Tibial artery (tissue), 4 donors: ENCODE measurements at places on chromosomes 4 and X.

DNA sequence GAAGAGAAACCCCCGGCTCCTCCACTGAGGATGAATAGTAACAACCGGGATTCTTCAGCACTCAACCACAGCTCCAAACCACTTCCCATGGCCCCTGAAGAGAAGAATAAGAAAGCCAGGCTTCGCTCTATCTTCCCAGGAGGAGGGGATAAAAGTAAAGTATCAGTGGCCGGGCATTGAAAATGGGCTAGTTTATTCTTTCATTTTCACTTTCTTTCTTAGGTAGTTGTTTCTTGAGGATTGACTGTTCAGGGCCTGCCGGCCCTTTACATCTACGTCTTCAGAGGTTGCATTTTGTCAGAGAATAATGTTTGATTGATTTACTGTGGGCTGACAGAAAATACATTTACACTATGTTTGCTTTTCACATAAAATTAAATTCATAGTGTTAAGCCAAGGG, 27.1 kb downstream of the PAK3 start:
- DNase-seq: no peak

GRCh38 chrX:48578661-48579128, 4.4 kb downstream of the RBM3 start:
- DNase-seq: no peak

DNA sequence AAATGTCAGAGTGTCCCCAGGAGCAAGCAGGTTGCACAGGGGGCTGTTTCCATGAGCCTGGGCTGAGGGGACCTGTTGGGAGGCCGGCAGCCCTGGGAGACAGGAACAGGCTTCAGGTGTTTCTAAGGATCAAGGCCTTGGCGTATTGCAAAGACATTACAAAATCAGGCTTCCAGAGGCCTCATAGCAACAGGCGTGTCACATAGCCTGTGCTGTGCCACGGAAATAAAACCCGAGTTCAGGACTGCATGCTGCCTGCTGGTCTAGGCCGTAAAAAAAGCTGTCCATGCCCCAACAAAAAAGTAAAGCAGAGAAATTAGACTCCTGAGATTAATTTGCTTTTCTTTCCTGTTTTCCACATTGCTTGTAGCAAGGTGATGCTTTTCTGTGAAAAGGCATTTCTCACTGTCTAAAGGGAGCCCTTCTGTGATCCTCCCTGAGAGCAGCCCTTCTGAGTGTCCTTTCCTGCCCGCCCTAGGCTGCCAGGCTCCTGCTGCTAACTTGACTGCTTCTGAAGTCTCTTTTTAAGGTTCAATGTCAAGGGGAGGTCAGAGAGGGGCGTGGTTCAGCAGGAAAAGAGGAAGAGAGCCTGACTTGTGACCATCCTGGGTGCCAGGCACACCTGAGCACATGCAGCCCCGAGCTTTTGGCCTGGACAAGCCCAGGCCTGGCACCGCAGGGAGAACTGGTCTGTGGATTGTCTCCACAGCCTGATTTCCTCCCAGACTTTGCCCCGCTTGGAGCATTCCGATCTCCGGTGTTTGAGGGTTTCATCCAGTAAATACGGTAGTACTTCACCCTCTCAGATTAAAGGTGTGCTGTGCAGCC, 21.3 kb downstream of the SHROOM2 start:
- no peak for DNase-seq

- DNase-seq: no peak
These were observed 19.7 kb downstream of the KIT start for GRCh38 chr4:54677416-54677815.

DNA sequence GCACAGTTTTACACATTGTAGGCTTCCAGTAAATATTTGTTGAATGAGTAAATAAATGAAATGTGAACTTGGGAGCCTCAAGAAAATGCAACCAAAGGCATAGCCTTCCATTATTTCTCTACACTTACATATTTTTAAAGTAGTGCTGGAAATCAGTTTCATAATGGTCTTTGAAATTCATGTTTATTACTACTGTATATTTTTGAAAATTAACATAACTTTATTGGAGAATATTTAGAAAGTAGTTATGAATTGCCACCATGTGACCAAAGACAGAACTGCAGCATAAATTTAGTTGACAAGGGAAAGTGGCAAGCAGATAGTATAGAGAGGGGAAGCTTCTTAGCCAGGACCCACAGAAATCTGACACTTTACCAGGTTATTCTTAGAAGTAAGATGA, 6.4 kb downstream of the TCEAL8 start:
- DNase-seq: no peak

GRCh38 chrX:110131031-110131430, 128.1 kb downstream of the TMEM164 start:
- DNase-seq: no peak

DNA sequence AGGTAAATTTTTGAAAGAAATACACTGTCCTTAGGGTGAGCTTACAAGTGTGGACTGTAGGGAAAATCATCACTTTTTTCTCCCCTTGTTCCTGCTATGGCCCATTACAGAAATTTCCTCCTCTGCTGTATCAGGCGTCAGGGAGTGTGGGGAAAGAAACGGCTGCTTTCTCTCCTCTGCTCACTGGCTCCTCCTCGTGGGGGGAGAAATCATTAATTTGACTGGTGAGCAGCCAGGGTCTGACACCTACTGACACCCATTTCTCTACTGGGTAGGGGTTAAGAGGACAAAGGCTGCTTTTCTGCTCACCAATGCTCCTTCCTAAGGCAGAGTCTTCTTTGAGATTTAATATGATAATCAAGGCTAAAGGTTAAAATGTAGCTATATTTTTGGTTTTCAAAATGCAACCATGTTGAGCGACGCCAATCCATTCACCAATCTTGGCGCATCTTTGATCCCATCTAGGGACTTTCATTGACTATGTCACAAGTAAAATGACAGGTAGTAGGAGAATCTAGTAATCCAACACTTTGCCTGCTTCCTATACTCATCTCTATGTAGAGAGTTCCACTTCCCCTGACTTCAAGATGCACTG, 25.1 kb downstream of the SETD7 start:
- DNase-seq: no peak

- no peak for DNase-seq
These were observed 1.7 kb downstream of the FAM120C start for GRCh38 chrX:54181202-54181953.

DNA sequence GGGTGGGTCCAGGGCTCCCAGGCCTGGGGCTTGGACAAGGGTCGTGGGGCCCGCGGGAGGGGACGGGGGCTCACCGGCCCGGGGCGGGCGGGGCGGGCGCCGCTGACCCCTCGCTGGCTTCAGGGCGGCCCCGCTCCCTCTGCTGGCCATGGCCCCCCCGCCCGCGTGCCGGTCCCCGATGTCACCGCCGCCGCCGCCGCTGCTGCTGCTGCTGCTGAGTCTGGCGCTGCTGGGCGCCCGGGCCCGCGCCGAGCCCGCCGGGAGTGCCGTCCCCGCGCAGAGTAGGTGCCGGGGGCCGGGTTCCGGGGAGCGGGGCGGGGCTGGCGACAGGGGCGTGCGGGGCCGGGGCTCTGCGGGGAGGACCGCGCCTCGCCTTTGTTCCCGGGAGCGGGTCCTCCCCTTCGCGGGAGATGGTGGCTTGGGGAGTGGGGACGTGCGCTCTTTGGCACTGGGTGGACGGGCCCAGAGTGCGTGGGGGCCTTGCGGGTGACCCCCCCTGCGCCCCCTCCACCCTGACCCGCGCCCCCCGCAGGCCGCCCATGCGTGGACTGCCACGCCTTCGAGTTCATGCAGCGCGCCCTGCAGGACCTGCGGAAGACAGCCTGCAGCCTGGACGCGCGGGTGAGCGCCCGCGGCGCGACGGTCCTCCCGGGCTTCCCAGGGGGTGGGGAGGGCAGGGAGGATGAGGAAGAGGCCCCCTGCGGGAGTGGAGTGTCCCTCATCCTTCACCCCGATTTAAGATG, 16.8 kb upstream of the NAT8L start:
- DNase-seq: no peak

GRCh38 chr4:21155367-21155766, 455.1 kb downstream of the PACRGL start:
- DNase-seq: no peak

- no peak for DNase-seq
These were observed 158.0 kb upstream of the GYPA start for GRCh38 chr4:144298519-144298918.
